ENCODE measurements at places on chromosomes 7 and 10.

GRCh38 chr7:130740606-130741005, 6.6 kb upstream of the KLF14 start:
- DNase-seq, result no peak

GRCh38 chr10:8691498-8692017, 637.1 kb downstream of the GATA3 start:
- no peak for DNase-seq

- no peak for DNase-seq
Measured at GRCh38 chr10:68955355-68955831, 577 bp upstream of the DDX21 start.

- no peak for DNase-seq
Measured at GRCh38 chr7:156127166-156128134, 315.2 kb upstream of the SHH start.

GRCh38 chr7:17774716-17775288, 165.5 kb downstream of the SNX13 start:
- DNase-seq, result no peak

- DNase-seq, result no peak
Measured at GRCh38 chr10:26700884-26701630, 3.6 kb downstream of the PDSS1 start.

DNA sequence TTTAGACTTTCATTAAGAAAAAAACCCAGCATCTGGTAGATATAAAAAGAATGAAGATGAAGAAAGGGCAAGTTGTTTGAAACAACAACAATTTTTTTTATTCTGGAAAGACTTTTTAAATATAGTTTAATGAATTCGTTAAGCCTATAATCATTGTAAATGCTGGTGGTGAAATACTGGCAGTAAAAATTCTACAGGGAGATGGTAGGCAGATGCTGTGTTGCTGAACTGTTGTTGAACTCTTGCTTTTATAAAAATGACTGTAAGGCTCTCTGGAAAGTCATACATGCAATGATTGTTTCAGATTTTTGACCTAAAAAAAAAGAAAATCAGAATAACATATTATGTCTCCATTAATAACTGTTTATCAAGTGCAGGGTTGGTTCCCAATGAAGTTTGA, 39.0 kb downstream of the SCIN start:
- DNase-seq, result no peak

GRCh38 chr7:93719546-93719945, 145.0 kb upstream of the CALCR start:
- no peak for DNase-seq

DNA sequence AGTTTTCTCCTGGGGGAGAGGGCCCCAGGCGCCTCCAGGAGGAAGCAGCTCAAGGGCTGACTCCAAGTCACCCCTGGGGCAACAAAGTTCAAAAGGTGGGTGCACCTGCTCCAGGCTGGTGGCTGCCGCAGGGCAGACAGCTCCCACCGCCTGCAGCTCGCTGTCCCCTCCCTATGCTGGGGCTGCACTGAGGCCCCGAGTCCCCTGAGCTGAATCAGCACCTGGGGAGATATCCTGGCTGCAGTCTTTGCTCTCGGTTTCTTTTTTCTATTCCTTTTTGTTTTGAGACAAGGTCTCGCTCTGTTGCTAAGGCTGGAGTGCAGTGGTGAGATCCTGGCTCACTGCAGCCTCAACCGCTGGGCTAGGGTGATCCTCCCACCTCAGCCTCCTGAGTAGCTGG, 183.4 kb downstream of the DNAJB6 start:
- DNase-seq, result no peak

DNA sequence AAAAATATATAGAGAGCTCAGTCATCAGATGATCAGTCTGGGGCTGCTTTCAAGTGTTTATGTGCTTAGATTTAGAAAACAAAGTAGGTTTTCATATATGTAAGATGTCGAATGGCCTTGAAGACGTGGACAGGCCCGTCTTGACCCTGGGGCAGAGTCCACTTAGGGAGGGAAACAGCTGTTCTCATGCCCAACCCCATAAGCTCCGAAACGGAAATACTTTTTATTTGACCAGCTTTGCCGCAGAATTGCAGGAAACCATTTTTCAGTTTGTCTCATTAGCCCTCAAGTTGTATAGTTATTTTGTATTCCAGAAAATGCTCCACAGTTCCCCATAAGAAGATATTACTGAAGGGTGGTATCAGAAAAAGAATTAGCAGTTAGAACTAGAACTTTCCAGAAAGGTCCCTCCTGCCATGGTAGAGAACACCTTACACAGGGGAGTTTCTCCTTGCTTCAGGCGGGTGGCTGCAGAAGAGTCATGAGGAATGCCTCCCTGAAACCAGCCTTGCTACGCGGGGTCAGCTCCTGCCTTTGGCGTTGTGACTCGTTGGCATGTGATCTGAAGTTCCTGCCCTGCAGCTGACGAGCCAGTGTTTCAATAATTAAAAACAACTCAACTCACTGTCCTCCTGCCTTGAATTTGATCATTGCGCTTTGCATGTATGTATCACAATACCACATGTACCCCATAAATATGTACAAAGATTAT, 192.7 kb downstream of the CELF2 start:
- no peak for DNase-seq

- DNase-seq, result peak; percentile 39
Measured at GRCh38 chr7:31192986-31193385, 140.9 kb downstream of the ADCYAP1R1 start.

DNA sequence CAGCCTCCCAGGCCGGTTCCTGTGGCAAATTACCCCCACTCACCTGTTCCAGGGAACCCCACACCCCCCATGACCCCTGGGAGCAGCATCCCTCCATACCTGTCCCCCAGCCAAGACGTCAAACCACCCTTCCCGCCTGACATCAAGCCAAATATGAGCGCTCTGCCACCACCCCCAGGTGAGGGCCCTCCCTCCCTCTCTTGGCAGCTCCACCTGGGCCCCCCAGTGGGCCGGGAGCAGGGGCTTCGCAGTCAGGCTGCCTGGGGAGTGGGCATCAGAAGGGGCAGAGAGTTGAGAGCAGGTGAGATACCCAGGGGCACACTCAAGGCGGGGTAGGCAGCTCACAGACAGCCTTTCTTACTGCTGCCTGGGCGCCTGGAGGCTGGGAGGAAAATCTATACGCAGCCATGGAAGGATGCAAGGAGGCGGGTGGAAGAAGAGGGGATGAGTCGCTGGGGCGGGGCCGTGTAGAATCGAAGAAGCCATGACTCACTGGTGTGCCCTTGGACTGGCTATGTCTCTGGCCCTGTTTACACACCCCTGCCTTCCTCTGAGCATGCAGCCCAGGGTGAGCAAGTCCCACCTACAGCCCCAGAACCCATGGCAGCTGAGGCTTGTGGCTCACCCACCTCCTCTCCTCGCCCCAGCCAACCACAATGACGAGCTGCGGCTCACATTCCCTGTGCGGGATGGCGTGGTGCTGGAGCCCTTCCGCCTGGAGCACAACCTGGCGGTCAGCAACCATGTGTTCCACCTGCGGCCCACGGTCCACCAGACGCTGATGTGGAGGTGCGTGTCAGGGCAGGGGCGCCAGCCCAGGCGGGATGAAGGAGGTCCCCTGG, 48.6 kb upstream of the PPIF start:
- no peak for DNase-seq

DNA sequence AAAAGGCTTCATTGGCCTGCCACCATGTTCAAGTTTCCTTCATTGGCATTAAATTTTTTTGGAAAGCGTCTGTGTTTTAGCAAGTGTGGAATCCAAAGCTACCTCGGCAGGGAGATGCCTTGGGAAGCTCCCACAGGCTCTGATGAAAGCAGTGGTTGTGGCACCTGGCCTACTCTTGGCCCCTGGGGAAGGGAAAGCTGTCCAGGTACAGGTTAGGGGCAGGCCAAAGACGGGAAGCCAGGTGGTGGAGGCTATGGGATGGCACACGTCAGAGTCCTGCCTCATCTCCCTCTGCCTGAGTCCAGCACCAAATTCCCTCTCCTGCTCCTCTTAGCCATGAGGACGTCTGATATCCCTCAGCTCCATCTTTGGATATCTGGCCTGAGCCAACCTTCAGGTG, 49.7 kb downstream of the C10orf120 start:
- DNase-seq, result no peak

DNA sequence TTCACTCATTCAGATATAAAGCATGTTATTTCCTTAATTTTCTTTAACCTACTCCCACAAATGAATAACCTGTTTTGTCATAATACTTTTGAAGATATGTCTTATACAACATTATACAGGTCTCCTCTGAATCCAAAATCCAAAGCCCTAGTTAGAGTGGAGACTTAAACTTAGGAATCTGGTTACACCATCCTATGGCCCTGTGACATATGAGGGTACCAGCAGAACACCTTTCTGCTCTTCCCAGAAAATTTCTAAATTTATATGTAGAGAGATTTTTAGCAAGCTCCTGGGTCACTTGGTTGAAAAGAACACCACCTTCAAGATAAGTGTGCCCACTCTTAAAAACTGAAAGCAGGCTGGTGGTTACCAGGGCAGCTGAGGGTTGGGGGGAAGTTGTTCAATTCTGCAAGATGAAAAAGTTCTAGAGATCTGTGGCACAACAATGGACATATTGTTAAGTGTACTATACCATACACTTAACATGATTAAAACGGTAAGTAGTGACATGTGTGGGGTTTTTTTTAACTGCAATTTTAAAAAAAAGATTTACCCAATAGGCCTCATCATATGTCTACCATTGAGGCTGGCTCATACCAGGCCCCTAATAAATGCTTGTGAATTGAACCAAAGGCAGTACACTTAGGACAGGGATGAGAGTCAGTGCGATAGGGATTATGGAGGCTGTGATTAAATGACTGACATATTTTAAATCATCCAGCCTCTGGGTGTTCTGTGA, 37.6 kb upstream of the KCNIP2 start:
- DNase-seq, result no peak

GRCh38 chr7:128785738-128786137, 6.0 kb upstream of the CCDC136 start:
- no peak for DNase-seq

DNA sequence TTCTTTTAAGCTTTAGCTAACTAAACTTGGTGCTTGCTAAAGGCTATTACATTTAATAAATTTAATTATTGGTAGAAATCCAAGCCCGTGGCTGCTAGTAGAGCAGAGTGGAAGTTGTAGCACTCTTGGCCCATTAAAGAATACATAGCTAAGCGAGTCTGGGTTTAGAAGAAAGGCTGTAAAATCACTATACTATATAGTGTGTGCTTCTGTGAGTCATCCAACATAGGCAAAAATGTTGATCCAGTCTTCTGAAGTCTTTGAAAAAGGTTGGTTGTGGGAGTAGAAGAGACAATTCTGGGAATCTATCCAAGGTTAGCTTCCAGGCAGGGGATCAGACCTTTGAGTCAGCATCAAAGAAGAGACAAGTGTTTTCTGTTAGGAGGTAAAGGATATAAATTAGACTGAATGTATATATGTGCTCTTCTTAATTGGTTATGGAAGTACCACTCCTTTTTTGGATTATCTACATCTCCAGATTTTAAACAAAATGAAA, 664.2 kb downstream of the NXPH1 start:
- no peak for DNase-seq

DNA sequence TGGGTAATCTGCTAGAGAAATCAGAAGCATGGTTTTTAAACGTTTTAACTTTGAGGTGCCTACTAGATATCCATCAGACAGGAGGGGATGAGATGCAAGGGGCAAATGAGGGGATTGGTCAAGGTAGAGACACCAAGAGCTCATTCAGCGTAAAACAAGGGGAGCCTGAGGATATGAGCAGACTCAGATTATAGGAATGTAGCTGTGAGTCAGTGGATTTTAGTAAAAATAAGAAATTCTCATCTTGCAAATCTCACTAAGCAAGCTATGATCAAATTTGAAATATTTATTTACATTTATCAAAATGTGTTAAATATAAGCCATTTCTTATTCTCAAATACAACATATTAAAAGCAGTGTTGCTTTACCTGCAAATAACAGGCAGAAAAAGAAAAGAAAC, 21.4 kb upstream of the TFEC start:
- no peak for DNase-seq

DNA sequence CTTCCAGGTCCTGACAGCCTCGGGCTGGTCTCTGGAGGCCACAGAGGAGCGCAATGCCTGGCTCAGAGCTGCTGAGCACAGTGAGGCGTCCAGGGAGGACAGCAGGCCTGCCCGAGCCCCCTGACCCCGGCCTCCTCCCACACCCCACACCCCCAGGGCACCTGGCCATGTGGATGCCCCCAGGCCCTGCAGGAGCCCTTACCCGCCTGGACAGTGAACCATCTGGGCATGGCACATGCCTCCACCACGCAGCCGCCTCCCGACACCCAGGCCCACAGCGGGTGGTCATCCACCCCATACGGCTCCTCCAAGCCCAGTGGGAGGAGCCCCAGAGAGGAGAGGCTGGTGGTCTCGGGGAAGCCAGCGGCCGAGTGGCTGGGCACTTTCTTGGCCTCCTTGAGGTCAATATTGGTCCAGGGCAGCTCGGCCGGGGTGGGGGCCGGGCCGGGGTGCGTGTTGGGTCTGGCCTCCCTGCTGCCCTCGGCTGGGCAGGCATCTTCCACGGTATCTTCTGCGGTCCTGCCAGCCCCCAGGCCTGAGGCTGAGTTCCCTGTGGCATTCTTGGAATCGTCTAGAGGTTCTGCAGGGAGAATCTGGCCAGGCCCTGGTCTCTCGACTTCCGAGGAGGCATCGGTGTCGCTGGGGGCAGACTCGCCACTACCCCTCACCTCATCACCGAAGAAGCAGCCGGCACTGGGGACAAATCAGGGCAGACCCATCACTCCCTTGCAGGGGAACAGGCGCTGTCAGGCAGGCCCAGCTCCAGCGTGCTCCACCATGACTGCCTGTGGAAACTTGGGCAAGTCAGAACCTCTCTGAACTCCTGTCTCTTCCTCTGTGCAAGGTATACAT, 18.6 kb downstream of the TECPR1 start:
- no peak for DNase-seq

GRCh38 chr7:4260867-4261600, 421.1 kb upstream of the FOXK1 start:
- DNase-seq, result no peak

GRCh38 chr10:74949843-74950765, 123.7 kb downstream of the KAT6B start:
- no peak for DNase-seq

- DNase-seq, result no peak
Measured at GRCh38 chr10:113056441-113057021, 106.5 kb downstream of the TCF7L2 start.

GRCh38 chr10:61903221-61903927, 1.9 kb downstream of the ARID5B start:
- no peak for DNase-seq
